ENCODE measurements at places on chromosomes 4 and X. TPM values are rescaled to one million over a fixed set of nuclear protein-coding genes. Genes with fewer than 3 reads are reported as not detected.

Gene SPANXC
- not detected for total RNA-seq

Gene MAGEE2
- total RNA-seq: 0.74 TPM

Gene GLRA3
- 0.16 TPM for total RNA-seq

Gene SPOCK3
- 12.1 TPM for total RNA-seq

DNA sequence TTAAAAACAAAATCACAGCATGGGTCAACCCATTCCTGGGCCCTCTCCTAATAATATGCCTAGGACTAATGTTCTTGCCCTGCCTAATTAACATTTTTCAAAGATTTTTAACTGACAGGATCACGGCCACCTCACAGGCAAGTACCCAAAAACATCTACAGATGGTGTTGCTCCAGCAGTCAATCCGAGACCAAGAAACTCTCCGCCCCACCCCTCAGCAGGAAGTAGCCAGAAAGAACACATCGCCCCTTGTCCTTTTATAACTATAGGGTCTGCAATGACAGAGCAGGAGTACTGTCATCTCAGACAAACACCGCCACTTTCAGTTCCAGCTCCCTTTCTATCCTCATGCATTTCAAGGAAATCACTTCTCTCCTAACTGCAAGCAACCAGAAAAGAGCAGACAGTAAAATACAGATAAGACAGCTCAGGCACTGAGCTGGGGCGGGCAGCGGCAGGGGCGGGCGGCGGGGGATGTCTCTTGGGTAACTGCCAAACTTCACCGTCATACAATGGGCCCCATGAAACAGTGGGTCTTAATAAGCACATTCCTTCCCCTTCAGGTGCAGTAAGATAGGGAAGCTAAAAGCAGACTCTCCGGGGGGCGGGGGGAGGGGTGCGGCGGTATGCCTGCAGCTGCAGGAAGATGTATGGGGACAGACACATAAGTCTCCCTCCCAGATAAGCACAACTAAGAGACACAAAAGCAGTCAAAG, 67.4 kb downstream of the ZNF182 start:
- no peak for DNase-seq

DNA sequence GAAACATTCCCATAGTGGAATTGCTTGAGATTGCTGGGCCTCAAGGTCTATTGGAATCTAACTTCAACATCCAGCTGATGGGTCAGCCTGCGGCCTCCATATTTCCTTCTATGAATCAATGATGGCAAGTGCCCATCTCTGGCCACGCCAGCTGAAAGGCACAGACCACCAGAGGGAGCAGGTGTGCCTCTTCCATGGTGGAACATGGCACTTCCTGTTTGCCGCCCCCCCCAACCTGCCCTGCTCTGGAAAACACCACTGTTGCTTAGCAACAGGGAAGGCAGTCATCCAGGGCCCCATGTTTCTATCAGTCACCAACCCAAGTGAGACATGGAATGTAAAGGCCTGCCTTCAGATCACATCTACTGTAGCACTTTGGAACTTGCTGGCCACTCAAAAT, 11.6 kb downstream of the PAGE4 start:
- DNase-seq: no peak

DNA sequence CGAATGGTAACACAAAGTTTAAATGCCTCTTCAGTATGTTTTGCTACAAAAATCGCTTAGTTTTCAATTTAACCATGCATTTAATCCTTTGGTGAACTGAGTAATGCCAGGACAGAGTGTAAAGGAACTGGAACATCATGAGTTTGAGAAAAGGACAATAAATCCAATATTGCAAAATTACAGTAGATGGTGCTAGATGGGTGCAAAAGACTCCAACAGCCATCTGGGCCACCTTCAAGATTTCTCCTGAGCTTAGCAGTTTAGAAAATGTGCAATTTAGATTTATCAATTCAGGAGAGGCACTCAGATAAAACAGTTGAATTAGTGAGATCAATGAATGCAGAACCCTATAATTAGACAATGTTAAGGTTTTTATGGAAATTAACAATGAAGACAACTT, 33.2 kb upstream of the MID1IP1 start:
- no peak for DNase-seq

DNA sequence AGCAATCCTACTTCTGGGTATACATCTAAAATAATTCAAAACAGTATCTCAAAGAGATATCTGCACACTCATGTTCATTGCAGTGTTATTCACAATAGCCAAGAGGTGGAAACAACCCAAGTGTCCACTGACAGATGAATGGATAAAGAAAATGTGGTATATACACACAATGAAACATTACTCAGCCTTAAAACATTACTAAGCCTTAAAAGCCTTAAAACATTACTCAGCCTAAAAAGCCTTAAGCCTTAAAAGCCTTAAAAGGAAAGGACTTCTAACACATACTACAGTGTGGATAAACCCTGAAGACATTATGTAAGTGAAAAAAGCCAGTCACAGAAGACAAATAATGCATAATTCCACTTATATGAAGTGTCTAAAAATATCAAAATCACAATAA, 40.3 kb upstream of the TFDP3 start:
- no peak for DNase-seq

DNA sequence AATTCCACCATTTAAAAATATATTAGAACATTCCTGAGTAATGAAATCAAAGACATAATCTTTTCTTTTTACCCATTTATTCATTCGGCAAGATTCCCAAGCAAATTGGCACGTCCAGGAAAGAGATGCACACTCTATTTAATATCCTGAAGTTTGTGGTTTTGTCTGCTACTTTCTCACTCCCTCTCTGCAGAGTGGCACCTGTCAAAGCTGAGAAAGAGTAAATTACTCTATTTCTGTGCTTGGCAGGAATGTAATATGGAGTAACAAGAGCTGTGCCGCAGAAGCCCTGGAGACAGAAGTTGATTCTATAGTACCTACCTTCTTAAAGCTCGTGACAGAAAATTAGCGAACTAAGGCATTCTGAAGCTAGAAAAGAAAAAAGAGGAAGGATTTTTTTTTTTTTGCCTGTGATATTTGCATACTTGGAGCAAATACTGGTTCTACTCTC, 5.5 kb downstream of the GSTCD start:
- DNase-seq: no peak

GRCh38 chr4:77834403-77834802, 15.2 kb upstream of the CNOT6L start:
- no peak for DNase-seq

GRCh38 chrX:31213941-31214340, 142.1 kb upstream of the FTHL17 start:
- DNase-seq: no peak

DNA sequence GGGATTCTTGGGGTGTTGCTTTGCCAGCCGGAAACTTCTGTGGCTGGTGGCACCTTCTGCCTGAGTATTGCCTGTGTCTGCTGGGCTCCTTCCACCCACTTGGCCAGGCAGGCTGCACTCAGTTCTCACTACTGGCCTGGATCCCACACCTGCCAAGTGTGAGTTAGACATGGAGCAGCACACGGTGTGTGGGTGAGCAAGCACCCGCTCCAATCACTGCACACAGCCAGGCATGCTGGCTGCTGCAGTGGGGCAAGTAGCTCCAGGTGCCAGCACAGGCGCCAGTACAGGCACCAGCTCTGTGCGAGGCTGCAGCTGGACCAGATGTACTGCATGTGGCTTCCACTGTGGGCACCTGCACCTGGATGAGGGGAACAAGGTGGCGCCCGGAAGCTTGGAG, 23.9 kb downstream of the DCUN1D4 start:
- no peak for DNase-seq

DNA sequence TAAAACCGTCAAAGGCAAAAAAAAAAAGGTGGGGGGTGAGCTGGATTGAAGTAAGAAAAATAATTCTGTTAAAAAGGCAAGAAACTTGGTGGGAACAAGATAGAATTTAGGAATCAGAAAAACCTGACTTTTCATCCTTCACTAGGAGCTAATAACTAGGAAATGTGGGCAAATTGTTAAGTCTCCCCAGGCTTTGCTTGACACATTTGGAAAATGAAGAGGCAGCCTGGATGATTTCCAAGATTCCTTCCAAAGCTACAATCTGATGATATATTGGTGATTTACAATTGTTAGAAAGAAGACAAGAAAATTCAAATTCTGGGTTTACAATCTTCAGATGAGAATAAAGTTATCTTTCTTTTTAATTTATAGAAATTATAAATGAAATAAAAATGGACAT, 1062.5 kb downstream of the ADGRL3 start:
- no peak for DNase-seq

GRCh38 chr4:169064296-169064695, 54.2 kb upstream of the CBR4 start:
- no peak for DNase-seq
